ENCODE measurements at places on chromosomes 7 and 10.

- DNase-seq = no peak
These were observed 96.1 kb downstream of the EPDR1 start for GRCh38 chr7:38016567-38016966.

DNA sequence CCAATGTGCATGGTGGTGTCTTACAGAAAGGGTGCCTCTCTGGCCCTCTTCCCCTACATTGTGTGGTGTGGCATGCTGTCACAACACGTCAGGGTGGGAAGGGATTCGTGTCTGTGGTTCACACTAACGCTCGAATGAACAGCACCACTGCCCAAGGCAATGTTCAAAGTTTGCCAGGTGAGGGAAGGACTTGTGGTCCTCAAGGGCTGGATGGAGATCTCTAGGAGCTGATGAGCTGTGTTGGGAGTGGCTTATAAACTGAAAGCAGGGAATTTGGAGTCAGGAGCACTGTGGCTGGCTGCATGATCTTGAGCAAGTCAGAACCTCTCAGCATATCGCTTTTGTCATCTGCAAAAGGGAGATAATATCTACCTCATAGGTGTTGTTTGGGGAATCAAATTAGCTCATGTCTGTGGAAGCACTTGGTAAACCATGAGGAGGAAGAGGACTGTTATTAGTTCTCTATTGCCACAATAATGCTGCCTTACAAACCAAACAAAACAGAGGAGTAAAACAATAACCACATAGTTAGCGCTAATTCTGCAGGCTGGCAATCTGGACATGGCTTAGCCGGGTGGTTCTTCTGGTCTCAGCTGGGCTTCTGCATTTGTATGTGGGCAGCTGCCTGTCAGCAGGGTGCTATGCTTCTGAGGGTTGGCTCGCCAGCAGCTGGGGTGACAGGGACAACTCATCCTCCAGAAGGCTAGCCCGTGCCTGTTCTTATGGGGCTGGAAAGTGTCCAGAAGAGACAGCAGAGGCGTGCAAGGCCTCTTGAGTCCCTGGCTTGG, 22.9 kb upstream of the C10orf105 start:
- no peak for DNase-seq

DNA sequence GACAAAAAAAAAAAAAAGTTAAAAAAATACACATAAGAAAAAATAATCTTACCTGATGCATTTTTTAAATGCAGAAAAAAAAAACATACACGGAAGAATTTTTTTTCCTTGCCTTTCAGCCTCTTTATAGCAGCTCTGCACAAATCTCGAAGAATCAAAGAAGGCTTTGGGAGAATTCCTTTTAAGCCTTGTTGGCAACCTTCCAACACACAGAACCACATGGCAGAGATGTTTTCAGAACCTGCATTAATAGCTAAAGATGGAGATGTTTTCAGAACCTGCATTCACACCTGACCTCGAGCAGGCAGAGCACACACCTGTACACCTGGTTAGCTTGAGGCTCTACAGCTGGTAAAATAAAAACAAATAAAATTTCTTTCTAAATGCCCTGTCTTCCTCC, 65.6 kb downstream of the DOCK4 start:
- no peak for DNase-seq

GRCh38 chr10:112774798-112775197, 175.2 kb upstream of the TCF7L2 start:
- DNase-seq = no peak

DNA sequence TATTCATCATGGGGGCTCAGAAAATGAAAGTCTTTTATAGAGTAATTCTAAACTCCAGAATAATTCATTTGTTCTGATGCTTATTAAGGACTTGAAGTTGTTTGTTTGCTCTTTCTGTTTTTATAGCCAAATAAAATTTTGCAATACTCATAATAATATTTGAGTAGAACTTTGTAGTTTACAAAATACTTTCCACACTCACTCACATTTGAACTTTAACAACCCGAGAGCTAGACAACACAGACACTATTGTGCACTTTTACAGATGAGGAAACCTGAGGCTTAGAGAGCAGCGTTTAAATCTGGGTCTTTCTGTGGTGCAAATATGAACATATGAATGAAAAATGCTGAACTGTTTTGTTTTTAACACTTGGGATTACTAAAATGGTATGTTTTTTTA, 126.8 kb downstream of the KAT6B start:
- no peak for DNase-seq

DNA sequence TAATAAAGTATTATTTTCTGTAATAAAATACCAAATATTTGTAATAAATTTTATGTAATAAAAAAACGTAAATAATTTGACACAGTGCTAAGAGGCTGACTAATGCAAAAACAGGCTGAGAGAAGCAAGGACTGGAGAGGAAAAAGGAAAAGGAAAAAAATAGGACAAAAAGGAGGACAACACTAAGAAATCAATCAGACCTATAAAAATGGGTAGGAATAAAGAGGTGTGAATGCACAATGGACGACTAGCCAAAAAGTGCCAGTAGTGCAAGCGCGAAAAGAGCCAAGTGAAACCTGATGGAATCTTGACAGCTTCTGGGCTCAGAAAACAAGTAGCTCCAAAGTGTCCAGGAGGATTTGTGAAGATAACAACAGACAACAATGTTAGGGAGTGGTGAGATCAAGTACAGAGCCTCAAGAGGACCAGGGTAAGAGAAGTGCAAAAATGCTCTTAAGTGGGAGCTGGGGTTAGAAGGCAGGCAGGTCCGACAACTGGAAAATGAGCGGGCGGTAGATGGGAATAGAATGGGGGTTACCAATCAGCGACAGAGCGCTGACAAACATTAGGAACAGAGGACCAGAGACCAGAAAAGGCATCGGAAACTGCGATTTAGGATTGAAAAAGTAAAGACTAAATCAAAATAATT, 1.2 kb downstream of the BRAF start:
- DNase-seq = no peak

GRCh38 chr10:73967022-73967429, 30.9 kb upstream of the VCL start:
- DNase-seq = no peak

DNA sequence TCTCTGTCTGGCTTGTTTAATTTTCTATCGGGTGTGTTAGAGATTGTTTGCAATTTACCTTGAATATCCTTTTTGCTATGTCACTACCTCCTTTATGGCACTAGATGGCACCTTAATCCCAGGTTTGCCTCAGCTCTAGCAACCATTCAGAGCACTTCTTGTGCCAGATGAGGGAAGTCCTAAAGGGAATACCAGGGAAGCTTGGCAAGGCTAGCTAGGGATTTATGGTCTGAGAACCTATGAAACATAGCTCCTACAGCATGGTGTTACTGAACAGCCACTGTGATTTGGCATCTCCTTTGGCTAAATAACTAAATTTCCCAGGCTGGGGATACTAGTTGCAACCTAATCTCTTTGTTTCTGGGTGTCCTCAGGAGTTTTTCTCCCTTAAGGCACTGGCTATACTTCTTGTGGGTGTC, 69.0 kb upstream of the VOPP1 start:
- no peak for DNase-seq

- no peak for DNase-seq
These were observed 43.7 kb upstream of the SLIT1 start for GRCh38 chr10:97229322-97230015.

GRCh38 chr7:71389976-71390375, 258.0 kb downstream of the GALNT17 start:
- DNase-seq = no peak

DNA sequence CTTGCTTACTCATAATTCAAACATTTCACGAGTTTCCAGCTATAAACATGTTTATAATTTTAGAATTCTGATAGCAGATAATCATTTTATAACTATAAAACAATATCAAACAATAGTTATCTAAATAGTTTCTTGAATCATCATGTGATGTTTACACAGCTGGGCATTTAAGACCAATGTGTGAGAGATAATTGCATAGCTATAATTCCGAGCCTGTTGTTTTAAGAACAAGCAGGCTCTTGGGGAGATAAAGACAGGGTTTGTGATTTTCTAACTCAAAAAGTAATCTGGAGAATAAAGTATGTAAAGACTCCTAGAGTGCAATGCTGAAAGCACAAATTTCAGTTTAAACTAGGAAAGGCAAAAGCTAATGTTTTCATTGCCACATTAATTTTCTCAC, 331.2 kb downstream of the LRRTM3 start:
- no peak for DNase-seq

- no peak for DNase-seq
These were observed 56.3 kb downstream of the COL28A1 start for GRCh38 chr7:7479275-7479805.

GRCh38 chr7:158246272-158246959, 341.2 kb downstream of the PTPRN2 start:
- DNase-seq = no peak

GRCh38 chr7:51455948-51456347, 139.3 kb upstream of the COBL start:
- DNase-seq = no peak

DNA sequence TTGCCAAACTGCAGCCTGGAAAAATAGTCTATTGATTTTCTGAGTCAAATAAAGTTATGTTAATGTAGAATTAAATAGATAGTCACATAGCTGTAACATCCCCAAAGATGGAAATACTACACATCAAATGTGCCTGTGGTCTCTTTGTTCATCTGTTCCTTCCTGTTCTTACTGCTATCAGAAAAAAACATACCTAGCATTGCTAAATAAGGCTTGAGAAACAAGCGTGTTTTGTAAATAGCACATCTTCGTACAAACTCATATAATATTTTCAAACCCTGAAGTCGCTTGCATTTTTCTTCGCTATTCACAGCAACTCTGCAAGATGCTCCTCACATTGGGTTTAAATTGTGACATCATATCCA, 116.1 kb downstream of the KLF6 start:
- DNase-seq = no peak

GRCh38 chr10:47023237-47024045, 112.2 kb downstream of the PTPN20 start:
- DNase-seq = no peak

DNA sequence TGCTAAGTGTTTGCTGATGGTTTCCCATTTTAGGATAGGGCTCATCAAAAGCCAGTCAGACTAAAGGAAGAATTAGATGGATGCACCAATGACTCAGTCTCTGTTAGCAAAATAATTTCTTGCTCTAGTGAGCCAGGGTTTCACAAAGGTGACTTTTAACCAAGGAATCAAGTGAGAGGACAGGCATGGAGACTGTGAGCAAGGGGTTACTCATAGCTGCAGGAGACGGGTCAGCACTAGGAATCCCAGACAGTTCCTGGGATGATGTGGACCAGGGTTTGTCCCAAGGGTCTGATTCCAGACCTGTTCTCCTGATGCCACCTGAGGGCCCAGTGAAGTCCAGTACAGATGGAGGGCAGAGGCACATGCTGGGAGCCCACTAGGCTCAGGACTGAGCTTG, 138.1 kb downstream of the NOC3L start:
- DNase-seq = no peak
